ENCODE measurements at places on chromosomes 6 and 20.

GRCh38 chr6:34001706-34002621 lies 143.9 kb downstream of the GRM4 start:
- no peak for DNase-seq

GRCh38 chr6:161316531-161316930 lies 42.7 kb upstream of the AGPAT4 start:
- DNase-seq, result no peak

GRCh38 chr6:159444056-159444760 lies 248.8 kb downstream of the SOD2 start:
- DNase-seq, result no peak

DNA sequence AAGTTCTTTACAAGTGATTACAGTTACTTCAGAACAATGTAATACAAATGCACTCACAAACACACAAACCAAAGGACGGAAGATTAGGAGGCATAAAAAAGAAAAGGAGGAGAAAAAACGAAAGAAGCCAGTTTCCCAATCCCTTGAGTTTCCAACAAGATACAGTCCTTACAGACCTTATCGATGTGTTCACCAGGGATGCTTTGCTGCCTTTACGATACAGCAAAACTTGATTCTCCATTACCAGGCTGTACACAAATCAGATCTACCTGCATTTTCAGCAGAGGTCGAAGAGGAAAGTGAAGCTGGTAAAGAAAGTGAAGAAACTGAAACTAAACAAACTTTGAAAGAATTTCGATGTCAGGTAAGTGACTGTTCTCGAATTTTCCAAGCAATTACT lies 62.6 kb upstream of the SMIM8 start:
- DNase-seq, result no peak

All from activated CD8-positive, alpha-beta memory T cell treated with anti-CD3 and anti-CD28 coated beads for 1 hour (primary cell).